CD4-positive, alpha-beta T cell treated with Interleukin-12 subunit alpha and Interleukin-12 subunit beta, for 1 hour (primary cell): ENCODE measurements at places on chromosomes 1 and 21.

- no peak for DNase-seq
These were observed 560.5 kb downstream of the KIF26B start for GRCh38 chr1:245715291-245715701.

- no peak for DNase-seq
These were observed 11.3 kb downstream of the FMO2 start for GRCh38 chr1:171196351-171196750.

DNA sequence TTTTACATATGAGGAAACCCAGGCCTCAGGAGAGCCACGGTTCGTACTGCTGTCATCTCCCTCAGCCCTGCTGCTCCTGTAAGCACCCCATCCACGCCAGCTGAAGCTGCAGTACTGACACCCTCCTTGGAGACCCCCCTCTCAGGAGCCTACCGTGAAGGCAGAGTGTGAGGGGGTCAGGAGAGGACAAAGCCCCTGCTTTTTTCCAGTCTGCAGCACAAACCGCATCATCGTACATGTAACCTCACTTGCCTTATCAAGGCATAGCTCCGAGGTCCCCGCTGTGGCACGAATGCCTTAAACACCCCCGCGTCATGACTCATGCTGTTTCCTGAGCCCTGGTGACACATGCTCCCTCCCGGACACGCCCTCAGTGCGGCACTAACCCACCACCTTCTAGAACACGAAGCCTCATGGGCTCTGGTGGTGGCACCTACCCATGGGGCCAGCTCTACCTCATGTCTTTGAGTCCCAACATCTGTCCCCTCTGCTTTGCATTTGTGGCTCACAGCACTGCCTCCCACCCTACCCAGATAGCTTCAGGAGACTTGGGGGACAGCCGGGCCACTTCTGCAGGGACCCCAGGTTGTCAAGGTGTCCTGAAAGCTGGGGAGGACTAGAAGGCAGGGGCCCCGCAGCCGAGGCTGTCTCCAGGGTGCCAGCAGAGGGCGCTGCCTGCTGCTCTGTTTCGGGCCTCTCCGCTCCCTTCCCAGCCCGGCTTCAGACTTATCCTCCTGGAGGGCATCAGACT, 4.9 kb downstream of the SH3BGRL3 start:
- peak; percentile 92 for DNase-seq

DNA sequence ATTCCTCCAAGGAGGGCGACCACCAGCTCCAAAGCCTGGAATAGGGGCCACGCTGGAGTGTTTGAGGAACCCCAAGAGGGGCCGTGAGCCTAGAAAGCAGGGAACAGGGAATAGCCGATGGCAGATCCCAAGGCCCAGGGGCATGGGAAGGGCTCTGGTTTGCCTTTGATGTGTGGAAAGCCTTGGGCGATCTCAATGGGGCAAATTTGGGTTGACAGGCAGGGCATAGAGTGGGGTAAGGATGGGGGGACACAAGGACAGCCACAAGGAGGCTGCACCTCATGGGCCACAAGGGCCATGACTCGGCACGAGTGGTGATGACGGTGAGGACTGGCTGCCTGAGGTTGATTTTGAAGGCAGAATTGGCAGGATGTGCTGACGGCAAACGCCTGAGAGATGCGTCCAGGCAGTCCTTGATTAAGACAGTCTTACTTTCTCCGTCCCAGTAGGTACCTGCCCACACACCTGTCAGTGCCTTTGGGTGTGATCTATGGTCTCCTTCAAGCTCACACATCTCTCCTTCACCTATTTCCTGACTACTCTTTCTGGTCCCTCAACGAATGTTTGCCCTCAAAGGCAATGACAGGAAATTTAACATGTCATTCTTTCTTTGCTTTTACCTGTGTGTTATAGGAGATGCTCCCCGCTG, 2.0 kb upstream of the TMPRSS3 start:
- no peak for DNase-seq

GRCh38 chr1:79896140-79896539, 889.6 kb upstream of the ADGRL4 start:
- DNase-seq = no peak

GRCh38 chr1:207309745-207310273, 11.7 kb upstream of the CD55 start:
- DNase-seq = no peak

DNA sequence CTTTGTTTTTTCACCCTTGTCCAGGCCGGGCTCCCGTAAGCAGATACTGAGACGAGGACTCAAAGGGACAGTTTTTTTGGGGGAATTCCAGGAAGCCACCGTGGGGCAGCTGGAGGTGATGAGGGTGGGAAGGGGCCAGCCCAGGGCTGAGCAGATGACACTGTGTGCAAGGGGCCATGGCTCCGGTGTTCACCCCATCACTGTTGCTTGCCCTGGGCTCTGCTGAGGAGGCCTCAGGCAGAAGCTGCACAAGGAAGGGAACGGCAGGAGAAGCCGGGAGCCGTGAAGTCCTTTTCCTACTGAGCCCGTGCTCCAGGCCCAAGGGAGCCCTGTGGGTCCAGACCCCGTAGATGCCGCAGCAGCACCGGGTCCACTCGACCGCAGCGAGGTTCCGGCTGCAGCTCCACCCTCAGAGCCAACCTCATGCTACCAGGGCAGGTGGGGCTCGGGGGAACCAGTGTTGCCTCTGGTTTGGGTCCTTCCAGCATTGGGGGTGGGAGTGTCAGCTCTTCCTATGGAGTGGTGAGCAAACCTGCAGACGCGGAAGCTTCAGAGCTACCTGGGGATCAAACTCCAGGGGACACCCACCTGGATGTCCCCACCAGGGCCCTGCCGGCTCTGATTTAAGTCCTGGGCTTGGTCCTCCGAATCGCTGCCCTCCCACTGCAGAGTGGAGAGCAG, 4.3 kb upstream of the CALML6 start:
- DNase-seq = no peak

GRCh38 chr1:63103682-63104081, 218.7 kb upstream of the FOXD3 start:
- DNase-seq = no peak

DNA sequence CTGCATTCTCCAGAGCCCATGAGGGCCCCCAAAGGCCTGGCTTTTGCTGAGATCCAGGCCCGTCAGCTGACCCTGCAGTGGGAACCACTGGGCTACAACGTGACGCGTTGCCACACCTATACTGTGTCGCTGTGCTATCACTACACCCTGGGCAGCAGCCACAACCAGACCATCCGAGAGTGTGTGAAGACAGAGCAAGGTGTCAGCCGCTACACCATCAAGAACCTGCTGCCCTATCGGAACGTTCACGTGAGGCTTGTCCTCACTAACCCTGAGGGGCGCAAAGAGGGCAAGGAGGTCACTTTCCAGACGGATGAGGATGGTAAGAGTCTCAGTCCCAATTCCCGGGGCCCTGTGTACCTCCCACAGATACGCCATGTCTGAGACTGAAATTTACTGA, 39.1 kb downstream of the PTPRU start:
- DNase-seq = no peak

DNA sequence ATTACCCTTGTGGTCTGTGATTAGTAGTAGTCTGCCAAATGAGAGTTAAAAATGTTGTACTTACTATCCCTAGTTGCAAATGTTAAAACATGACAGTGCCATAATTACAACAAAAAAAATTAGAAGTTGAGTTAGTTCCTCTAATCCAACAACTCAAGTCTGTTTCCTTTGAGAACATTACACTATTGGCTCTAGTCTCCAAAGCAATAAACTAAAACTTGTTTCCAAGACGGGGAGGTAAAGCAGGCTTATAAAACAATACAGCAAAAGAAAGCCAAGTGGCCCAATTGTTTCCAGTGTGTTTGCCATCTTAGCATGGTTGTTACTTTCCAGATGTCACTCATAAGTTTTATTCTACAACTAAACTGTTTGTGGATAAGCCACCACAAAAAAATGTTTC, 11.6 kb downstream of the KYAT3 start:
- no peak for DNase-seq

DNA sequence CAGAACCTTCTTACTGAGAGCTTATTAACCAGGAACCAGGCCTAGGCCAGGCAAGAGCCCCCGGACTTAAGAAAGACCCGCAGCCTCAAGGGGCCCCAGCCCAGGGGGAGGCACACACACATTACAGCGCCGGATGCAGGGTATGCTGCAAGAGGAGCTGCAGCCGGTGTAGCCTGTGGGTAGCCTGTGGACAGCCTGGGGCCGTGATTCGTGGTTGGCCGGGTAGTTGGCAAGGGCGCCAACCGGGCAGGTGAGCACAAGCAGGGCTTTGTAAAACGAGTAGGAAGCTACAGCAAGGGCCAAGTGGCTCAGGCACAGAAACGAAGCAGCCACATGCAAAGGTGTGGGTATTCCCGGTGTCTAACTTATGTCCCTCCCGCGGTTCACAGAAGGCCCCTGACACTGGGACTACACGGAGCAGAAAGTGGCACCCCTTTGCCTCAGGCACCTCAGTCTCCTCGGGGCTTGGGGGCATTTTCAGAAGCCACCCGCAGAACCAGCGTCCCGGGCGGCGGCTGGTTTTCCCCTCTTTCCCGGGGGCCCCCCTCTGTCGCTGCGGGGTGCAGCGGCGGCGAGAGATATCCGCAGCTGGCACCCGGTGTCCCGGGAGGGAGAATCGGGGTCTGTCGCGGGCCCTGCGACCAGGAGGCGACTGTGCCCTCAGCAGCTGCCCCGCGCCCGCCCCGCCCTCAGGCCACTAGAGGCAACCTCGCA, 40.8 kb downstream of the KIAA1614 start:
- no peak for DNase-seq

DNA sequence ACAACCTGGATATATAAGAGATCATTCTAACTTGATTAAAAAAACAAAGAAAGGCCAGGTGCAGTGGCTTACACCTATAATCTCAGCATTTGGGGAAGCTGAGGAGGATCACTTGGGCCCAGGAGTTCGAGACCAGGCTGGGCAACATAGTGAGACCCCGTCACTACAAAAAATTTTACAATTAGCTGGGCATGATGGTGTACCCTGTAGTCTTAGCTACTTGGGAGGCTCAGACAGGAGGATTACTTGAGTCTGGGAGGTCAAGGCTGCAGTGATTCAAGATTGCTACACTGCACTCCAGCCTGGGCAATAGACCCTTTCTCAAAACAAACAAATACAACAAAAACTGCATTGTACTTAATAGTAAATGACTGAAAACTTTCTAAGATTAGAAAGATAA, 169.3 kb downstream of the SLC45A1 start:
- DNase-seq = no peak

DNA sequence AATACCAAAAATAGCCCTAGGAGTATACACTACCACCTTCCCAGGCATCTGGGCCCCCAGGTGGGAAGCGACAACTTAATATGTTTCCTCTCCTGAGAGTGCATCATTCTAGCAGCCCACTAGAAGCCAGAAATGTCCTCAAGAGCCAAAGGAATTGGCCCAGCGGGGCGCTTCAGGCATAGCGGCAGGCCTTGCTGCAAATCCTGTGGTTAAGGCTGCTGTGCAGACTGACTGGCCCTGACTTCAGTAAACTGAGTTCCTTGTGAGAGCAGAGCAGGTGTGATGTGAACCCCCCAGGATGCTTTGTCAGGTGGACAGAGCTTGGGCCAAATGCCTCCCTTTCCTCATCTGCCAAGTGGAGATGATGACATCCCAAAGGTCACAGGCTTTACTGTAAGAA, 29.7 kb upstream of the LDLRAP1 start:
- no peak for DNase-seq

DNA sequence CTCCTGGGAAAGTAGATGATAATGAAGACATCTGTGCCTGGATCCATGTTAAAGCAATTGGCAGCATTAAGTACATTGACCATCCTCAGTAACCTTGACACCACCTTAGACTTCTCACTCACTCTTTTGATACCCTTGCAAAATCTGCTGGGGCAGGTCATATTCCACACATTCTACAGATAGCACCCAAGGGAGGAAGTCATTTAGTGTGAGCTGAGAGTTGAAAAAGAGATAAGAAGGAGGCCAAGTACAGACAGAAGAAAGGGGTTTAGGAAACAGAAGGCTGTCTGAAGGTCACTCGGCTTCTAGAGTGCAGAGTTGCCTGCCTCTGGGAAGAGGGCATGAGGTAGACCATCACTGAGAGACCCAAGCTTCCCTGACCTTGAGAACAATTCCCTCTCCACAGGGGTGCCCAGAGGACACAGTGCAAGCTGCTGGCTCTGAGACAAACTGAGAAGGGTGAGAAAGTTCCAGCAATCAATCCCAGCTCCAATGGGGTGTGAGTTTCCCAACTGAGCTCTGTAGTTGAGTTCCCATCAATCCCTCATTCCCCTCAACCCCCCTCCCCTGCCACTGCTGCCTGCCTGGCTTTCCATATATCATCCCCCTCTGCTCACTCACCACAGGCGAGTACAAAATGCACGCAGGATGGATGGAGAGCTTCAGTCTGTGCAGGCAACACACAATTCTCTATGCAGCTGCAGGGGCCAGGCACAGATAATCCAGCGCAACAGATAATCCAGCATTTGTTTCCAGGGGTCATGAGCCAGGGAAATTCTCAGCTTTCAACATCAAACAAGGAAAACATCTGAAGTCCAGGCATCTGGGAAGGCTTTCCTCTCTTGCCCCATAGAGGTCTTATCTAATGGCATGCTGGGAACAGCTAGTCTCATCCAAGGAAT, 7.4 kb upstream of the MOB3C start:
- DNase-seq = no peak

DNA sequence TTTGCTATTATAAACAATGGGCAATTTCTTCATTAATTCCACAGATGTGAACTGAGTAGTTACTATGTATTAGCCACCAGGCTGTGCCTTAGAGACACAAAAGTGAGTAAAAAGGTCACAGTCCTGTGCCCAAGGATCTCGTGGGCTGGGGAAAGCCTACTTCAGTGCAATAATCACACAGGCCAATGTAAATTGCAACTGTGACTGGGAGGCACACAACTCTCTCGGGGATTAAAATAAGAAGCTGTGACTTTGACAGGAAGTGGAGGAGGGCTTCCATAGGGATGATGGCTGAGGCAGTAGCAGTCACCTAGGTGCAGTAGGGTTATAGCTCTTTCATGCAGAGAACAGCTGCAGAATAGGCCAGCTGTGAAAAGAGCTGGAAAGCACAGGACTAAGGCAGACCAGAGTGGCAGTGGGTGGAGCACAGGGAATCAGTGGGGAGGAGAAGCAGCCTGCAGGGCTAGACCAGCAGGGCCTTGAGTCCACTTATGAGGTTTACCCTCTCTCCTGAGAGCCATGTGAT, 121.9 kb downstream of the MAB21L3 start:
- peak; percentile 50 for DNase-seq

DNA sequence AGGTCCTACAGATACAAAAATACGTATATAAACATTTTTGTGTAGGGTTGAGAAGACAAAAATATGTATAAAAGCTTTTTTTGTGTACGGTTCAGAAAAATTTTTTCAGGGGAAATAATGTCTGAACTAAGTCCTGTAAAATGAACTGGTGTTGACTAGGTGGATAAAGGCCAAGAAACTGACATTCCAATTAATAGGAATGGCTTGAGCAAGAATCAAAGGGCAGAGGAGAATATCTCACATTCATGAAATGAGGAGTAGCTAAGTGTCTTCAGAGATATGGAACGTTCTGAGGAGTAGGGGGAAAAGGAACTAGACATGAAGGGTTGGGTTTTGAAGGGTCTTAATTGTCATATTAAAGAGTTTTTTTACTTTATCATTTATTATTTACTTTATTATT, 231.2 kb downstream of the DENND1B start:
- no peak for DNase-seq

DNA sequence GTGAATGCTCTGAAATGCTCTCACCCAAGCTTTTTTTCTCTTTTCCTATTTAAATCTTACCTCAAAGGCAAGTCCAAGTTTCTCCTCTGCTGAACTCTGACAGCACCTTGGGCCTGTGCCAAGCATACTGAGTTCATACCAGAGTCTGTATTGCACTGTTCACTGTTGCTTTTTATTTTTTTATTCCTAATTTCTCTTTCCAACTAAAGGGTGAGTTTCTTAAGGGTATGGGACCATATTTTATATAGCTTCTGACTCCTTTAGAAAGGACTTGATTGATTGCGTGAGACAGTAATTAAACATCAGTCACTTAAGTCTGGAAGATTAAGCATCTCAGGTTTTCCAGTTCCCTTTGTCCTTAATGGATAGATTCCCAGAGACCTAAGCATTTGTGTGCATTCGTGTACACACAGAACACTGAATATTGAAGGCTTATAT, 69.9 kb downstream of the CACHD1 start:
- no peak for DNase-seq
